ENCODE measurements at places on chromosomes 1 and 21.

GRCh38 chr1:104991702-104992101 lies 1242.0 kb downstream of the AMY1C start:
- DNase-seq, result no peak

DNA sequence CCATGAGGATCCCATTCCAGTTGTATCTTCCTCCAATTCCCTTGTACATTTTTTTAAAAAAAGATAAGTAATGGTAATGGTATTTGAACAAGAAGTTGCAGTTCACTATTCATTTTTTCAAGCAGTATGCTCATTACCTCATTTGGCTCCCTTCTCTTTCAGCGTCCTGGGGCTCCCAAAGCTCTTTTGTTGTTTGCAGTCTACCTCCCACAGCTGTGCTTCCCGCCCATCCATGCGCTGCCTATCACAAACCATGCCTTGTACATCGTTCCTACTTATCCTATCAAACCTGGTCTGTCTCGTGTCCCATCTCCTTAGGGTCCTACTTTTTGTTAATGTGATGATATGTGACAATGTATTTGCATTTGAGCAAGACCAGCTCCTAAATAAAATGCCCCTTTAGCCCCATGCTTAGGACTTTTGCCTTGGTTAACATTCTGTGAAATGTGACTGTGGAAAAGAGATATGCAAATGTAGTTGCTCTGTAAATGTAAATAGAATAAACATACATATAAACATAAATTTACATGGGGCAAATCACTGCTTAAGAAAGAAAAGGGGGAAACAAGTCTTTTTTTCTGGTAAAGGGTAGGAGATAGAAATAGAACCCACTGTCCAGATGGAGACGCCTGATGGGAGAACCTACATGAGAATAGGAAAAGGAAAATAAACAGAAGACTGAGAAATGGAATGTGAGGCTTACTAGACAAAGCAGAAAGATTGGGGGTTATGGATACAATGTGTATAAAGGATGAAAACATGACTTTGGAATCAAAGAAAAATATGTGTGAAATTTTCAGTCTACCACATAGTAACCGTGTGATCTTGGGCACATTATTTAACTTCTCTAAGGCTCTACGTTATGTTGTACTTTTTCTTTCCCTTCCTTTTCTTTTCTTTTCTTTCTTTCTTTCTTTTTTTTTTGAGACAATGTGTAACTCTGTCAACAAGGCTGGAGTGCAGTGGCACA lies 59.8 kb upstream of the PLXNA2 start:
- no peak for DNase-seq

GRCh38 chr1:238370599-238370998 lies 479.9 kb upstream of the ZP4 start:
- no peak for DNase-seq

DNA sequence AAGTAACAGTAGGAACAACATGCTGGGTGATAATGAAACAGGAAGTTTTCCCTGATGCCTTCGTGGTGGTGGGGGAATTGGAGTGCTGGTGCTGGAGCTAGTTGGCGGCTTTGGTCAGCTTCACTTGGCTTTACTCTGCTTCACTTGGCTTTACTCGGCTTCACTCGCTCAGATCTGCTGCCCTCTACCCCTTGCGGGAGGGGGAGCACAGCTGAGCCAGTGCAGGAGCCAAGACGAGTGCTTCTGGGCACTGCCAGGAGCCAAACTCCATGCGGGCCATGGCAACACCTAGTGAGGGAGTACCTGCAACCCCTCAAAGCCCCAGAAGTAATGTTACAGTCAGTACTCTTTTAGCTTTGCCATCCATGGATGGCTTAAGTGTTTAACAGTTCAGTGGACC lies 10.6 kb upstream of the PRKACB start:
- no peak for DNase-seq

DNA sequence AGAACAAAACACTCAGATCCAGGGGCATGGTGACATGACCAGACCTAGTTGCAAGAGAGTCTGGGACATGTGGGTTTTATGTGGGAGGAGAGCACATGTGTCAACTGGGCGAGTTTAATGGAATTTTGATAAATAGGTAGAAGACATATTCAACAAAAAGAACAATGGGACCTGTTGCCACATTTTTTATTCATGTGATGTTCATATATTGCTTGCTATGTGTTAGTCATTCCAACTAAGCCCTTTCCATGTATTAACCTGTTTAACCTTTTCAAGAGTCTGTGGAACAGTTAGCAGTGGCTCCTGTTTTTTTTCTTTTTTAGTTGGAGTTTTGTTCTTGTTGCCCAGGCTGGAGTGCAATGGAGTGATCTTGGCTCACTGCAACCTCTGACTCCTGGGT lies 30.1 kb upstream of the CSF3R start:
- DNase-seq, result no peak

- no peak for DNase-seq
Observed at GRCh38 chr1:174580801-174581200, 133.0 kb downstream of the GPR52 start.

DNA sequence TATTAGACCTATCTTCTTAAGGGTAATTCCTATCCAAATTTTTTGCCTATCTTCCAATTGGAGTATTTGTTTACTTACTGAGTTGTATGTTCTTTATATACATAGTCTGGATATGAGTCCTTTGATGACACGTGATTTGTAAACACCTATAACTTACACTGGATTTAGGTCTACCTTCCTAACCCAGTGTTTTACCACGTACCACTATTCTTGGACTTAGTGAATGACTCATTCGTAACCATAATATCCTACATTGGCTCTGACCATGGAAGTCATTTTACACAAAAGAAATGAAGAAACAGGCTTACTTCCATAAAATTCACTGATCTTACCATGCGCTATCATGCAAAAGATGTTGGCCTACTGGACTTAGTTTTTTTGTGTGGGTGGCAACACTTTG lies 23.9 kb upstream of the ZZZ3 start:
- no peak for DNase-seq

- no peak for DNase-seq
Observed at GRCh38 chr1:152884966-152885624, 7.0 kb downstream of the SMCP start.

DNA sequence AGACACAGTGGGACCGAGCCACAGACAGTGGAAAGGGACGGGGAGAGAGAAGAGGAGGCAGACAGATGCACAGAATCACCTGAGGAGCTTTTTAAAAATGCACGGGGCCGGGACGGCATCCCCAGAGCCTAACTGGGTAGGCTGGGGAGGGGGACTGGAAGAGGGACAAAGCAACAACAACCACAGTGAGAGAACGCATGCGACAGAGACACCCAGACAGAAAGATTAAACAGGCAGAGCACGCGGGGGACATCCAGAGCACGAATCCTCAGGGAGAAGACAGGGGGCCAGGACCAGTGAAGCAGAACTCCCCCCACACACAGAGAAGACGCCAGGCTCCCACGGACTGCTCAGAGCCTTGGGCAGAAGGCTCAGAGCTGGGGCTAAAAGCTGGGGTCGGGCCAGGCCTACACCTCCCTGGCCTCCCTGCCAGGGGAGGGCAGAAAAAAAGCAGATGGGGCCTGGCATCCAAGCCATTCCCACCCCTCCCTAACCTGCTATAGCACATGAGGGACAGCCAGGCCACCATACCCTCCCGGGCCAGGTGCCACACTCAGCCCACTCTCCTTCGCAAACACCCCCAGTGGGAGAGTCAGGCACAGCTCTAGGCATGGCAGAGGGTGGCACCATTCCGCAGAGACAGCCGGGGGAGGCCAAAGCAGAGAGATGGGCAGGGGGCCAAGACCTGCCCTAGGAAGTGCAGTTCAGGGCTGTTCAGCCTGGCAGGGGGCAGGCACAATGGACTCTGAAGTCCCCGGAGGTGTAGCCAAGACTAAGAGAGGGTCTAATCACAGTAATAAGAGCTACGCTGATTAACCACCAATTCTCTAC lies 29.8 kb upstream of the COL16A1 start:
- no peak for DNase-seq

DNA sequence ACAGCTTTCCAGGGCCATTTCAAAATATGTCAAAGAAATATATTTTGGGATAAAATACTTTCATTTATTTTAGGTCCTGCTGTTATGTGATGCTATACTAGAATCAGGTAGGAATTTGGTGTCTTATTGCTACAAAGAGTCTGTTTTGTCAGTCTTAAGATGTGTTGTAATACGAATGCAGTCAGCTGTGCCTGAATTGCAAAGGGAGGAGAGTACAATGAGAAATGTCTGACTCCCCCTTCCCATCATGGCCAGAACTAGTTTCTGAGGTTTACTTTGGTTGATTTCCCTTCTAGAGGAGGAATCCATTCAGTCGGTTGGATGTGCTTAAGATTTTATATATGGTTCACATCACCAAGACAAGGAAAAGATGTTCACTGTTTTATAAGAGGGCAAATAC lies 75.7 kb upstream of the TNFSF18 start:
- DNase-seq, result no peak

DNA sequence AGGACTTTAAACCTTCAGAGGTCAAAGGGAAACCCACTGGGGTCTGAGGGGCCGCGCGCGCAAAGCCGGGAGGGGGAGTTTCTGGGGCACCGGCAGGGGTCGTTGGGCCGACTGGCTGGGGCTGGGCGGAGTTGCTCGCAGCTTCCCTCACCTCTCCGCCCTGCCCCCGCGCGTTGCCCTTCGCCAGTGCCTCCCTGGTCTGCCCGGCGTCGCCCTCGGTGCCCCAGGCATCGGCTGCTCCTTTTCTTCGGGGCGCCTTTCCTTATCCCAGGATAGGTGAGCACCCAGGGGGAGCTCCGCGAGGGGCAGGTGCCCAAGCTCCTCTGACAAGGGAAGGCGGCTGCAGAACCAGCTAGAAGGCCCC lies 390 bp upstream of the NGF start:
- DNase-seq, result no peak

GRCh38 chr1:225733254-225733653 lies 44.4 kb upstream of the SRP9 start:
- no peak for DNase-seq

DNA sequence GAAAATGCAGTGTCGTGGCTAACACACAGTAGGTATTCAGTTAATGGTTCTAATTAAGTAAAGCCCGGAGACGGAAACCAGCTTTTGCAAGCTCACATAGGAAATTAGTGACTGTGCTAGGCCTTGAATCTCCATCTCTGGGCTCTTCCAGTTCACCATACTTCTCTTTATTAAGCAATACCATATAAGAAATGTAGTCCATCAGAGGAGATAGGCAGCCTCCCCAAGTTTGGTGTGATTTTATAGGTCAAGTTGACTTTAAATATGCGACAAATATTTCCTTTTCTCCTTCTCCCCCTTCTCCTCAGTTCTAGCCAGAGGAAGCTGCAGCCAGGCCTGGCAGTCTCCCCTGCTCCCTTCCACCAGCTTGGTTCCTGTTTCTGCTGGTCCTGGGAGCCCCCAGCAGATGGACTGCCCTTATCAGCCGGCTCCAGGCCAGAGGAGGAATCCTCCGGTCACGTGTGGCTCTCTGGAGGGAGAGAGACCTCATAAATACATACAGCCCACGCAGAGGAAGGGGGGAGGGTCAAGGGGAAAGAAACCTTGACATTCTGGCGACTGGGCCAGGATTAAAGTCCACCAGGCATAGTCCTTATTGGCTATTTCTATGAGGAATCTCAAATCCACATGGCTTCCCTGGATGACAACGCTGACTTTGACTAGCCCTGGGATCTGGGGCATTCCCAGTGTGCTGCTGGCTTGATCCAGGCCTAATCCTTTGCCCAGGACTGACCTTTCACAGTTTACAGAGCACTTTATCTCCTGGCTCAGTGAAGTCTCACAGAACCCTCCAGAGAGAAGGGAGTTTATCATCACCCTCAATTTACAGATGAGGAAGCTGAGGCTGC lies 115.1 kb upstream of the JUN start:
- DNase-seq, result peak; percentile 76

- DNase-seq, result no peak
Observed at GRCh38 chr1:113938192-113938591, 9.1 kb downstream of the HIPK1 start.

DNA sequence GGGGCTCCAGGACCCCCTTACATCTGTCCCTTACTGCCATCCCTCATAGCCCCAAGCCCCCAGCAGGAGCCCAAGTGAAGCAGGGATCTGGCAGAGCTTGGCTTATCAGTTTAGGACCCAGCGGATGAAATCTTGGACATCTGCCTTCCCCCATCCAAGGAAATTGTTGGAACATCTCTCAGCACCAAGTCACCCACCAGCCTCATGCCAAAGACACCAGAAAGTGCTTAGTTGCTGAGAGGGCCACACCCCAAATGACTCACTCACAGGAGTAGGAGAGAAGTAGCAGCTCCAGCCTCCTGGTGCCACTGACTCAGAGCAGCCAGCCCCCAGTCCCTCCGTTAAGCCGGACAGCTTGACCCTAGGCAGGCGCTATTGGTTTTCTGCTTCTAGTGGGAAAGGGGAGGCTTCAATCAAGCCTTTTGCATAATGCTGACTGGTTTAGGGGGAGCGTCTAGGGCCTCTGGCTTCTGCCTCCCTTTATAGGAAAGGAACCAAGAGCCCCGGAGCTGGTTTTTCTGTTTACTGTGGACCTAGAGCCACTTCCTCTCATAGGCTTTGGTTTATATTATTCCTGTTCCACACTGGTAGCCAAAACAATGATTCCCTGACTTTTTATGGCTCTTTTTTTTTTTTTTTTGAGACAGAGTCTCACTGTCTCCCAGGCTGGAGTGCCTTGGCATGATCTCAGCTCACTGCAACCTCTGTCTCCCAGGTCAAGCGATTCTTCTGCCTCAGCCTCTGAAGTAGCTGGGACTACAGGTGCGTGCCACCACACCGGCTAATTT lies 114.2 kb upstream of the IPO9 start:
- peak; percentile 80 for DNase-seq

DNA sequence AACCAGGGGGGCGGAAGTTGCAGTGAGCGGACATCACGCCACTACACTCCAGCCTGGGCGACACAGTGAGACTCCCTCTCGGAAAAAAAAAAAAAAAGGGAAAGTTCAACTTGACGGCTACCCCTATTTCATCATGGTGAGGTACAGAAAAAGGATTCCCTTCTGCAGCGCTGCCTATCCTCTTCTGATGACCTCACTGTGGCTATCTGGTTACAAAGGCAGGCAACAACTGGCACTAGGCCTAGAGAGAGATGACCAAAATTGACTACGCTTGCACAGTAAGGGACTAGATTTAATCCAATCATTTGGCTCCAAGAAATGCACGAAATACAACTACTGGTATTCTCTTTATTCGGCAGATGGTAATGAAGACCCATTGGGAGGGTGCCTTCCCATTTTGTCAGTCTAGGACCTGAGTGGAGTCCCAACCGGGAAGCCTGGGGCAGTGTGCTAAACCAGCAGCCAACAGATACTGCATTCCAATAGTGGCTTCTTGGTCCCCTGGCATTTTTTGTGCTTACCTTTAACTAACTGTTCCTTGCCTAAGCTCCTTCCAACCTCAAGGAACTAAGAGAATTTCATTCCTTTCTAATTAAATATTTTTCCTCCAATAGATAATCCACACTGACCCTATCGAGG lies 36.6 kb downstream of the ITPKB start:
- no peak for DNase-seq

GRCh38 chr1:42981871-42982270 lies 23.2 kb upstream of the SLC2A1 start:
- no peak for DNase-seq

GRCh38 chr1:62373221-62373620 lies 54.0 kb upstream of the KANK4 start:
- DNase-seq, result no peak

Measured in Right ventricle myocardium superior (tissue), 1 donor.